ENCODE measurements at places on chromosomes 6 and 20. TPM values are rescaled to one million over a fixed set of nuclear protein-coding genes. Genes with fewer than 3 reads are reported as not detected.

The ASIP gene
- polyA plus RNA-seq, result not detected

The MUCL3 gene
- not detected for polyA plus RNA-seq

The CHRNA4 gene
- polyA plus RNA-seq, result 2.5 TPM

The TXLNB gene
- not detected for polyA plus RNA-seq

The MOG gene
- polyA plus RNA-seq, result 1.7 TPM

The ENPP3 gene
- not detected for polyA plus RNA-seq

The HLA-DQB1 gene
- 1.0 TPM for polyA plus RNA-seq

The SLC17A3 gene
- polyA plus RNA-seq, result not detected

The SLC52A3 gene
- polyA plus RNA-seq, result not detected

The TCP11 gene
- polyA plus RNA-seq, result 0.94 TPM

The LY6G5C gene
- polyA plus RNA-seq, result 2.4 TPM
